Astrocyte (in vitro differentiated cells and primary cell): ENCODE measurements at places on chromosomes 11 and 22.

DNA sequence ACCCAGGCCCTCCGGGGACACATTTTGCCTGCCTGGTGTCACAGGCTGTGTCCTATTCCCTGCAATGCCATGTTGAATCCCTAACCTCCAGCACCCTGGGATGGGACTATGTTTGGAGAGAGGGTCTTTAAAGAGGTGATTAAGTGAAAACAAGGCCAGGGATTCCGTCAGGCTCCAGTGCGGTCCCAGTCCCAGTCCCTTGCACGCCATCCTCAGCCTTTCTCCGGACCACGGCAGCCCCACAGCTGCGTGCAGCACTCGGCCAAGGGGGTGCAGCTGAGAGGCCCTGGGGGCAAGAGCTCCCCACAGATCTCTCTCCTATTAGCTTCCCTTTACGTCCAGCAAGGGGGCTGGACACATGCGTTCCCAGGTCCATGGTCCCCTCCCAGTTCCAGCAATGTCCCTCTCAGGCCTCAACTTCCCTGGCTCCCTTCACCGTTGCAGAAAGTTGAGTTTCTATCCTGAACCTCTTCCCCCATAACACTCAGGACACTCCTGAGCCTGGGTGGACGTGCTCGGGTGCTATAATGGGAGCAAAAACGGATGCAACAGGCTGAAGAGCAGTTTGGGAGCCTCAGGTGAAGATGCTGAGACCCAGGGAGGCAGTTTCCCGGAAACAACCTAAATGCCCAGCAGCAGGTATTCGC, 1422.7 kb downstream of the BRD1 start:
- no peak for DNase-seq

DNA sequence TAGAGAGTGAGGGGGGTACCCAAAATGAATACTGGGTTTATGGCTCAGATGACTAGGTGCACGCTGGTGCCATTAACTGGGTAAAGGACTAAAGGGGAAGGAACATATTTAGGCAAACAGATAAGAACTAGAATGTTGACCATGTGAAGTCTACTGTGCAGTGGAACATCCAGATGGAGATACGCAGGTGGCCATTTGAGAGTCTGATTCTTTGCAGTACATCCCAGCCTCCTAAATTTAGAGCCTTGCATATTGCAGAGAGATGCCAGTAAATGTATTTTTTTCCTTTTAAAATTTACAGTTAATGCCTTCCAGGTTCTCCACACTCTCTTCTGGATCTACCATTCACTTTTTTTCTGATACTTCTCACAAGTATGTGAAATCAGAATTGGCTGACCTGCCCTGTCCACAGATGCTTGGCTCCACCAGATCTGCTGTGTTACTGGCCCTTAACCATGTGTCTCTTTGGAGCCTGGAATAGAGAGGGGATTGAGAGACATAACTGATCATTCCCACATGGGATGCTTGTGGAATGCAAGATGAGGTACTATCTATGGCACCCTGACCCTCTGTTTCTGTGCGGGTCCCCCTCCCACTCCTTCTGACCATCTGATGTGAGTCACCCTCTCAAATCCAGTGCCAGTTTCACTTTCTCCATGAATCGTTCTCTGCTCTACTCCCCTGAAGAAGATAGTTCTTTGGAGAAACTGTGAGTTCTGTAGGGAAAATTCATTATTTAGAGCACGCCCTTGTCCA, 77.0 kb upstream of the NCAM1 start:
- DNase-seq: no peak

GRCh38 chr11:16924462-16924825, 89.8 kb downstream of the PLEKHA7 start:
- no peak for DNase-seq

DNA sequence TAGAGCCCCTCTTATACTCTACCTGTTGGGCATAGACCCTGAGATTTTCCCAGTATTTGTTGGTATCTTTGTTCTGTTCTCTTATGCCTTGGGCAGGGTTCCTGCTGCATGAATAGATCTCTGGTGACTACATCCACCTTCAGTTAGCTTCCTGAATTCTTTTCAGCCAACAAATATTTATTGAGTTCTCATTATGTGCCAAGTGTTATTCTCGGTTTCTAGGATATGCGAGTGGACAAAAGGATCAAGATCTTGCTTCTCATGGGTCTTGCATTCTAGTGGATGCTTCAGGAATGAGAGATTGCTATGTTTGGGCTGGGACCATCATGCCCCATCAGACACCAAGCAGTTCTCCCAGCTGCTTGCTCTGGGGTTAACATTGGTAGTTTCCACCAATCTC, 340.0 kb downstream of the METTL15 start:
- no peak for DNase-seq

DNA sequence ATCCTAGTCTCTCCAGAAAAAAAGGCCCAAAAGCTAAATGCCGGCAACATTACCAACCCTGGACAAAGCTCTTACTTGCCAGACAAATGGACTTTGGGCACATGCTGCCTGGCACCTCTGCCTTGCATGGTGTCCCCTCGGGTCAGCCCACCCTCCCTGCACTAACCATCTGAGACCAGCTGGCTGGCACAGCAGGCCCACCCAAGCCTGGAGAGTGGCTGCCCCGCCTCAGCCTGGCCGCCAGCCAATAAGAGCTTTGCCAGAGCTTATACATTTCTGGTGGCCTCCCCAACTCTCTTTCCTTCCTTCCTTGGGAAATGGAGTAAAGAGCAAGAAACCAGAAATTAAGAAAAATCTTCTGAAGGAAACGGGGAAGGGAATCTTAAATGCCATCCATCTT, 24.5 kb downstream of the MCHR1 start:
- no peak for DNase-seq

GRCh38 chr11:85854212-85854556, 999 bp upstream of the CCDC83 start:
- no peak for DNase-seq

GRCh38 chr11:41328324-41328723, 131.1 kb downstream of the LRRC4C start:
- no peak for DNase-seq
